ENCODE measurements at places on chromosomes 12 and 14.
A peak's percentile ranks its signal among the peaks of the same experiment; 100 is the strongest.

DNA sequence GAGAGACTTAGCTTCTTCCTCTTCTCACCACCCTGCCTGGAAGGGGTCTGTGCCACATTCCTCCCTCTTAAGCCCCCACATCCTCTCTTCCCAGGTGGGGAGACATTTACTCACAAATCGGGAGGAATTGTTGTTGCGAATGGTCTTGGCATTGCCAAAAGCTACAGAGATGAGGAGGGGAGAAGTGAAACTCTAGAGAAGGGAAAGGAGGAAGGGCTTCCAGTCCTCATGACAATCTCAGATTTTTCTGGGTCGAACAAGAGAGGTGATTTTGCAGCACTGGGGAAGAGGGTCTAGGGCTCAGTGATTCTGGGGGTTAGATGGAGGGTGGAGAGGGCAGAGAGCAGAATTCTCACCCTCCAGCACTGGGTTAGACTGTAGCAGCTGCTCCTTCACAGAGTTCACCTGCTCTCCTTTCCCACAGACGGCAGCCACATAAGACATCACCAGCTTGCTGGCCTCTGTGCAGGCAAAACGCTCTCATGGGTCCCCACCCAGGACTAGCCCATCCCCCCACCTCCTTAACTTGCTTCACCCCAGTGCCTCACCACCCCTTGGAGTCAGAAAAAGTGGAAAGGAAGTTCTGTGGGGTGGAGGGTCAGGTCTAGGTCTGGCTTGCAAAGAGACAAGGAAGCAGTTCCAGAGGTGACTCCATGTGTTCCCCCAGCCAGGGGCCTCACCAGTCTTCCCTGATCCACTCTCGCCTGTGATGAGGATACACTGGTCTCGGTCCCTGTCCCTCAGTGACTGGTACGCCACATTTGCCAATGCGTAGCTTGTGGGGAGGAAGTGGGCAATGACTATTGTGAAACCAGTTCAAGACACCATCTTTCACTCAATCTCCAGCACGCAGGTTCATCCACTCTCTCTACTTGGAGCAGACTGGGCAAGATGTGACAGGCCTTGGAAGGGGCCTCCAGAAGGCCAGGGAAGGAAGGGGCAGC, 2.7 kb downstream of the MYO1A start:
- peak; percentile 58 for DNase-seq

- no peak for DNase-seq
These were observed 45.2 kb downstream of the WDHD1 start for GRCh38 chr14:54981698-54982097.

DNA sequence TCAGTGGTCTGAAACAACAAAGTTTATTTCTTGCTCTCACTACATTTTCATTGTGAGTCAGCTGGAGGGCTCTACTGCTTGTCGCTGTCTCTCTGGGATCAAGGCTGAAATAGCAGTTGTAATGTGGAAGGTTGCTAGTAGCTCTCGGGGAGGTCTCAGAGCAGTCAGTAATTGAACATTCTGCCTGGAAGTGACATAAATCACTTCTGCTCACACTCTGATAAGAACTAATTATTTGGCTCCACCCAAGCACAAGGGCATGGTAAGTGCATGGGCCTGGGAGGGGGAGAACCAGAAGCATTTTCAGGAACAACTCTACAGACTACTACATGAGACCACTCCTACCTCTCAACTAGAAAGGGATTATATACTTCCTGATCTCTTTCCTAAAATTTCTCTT, 128.2 kb downstream of the TMEM117 start:
- DNase-seq: no peak

GRCh38 chr14:73427516-73428264, 30.7 kb downstream of the NUMB start:
- no peak for DNase-seq

GRCh38 chr12:97713270-97713669, 250.7 kb downstream of the RMST start:
- DNase-seq: no peak

DNA sequence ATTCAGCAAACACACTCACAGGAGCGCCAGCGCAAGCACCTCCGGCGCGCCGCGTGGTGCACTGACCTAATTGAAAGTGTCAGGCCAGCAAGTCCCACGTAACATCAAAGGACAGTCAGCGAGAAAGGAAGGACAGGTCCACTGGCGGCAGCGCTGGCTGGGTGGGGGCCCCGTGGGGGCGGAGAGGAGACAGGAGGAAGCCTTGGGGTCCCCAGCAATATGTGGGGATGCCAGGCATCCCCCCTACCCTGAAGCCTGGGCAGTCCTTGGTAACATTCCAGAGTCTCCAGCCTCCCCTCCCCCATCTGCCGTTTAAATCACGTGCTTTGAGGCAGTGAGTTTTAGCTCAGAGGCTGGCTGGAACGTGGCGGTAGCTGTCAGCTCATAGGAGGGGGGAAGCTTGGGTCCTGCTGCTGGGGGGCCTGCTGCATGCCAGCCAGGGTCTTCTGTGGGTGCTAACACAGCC, 159.2 kb downstream of the CALM1 start:
- no peak for DNase-seq

DNA sequence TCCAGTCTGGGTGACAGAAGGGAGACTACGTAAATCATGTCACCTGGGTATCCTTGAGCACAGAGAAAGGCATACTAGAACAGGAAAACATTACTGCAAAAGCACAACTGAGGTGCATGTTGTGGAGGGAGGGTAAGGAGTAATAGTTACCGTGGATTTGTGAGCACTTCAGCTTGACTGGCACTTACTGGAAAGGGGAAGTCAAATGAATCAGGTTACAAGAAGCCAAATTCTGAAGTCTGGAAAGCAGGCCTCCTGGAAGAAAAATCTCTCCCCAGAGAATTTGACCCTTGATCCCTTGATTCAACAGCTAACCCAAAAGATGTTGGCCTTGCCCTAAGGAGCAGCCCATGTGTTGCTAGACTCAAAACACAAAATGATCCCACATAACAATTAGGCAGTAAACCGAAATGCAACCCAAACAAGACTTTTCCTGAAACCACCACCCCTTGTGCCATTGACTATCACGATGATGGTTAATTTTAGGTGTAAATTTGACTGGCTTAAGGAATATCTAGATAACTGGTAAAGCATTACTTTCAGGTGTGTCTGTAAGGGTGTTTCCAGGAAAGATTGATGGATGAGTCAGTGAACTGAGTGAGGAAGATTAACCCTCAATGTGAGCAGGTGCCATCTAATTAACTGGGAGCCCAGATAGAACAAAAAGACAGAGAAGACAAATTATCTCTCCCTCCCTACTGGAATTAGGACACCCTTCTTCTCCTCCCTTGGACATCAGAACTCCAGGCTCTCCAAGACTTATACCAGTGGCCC, 108.8 kb downstream of the SLC25A21 start:
- no peak for DNase-seq

GRCh38 chr12:52521175-52521567, 977 bp upstream of the KRT5 start:
- no peak for DNase-seq

- DNase-seq: no peak
These were observed 4.7 kb upstream of the PDE1B start for GRCh38 chr12:54544743-54545142.

DNA sequence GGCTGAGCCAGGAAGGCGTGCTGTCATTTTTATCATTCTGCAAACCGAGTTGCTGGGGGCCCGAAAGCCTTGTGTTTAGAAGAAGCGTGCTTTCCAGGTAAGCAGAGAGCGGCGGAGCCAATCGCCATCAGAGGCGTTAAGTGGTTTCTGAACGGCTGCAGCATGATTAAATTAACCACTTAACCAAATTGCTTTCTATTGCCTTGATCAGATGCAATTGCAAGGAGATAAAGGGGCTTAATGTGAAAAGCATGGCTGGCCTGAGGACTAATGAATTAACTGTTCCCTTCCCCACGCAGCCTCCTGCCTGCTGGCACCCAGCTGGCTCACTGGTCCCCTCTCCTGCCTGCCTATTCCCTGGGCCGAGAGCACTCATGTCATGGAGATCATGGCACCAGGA, 36.6 kb upstream of the CHGA start:
- DNase-seq: no peak

DNA sequence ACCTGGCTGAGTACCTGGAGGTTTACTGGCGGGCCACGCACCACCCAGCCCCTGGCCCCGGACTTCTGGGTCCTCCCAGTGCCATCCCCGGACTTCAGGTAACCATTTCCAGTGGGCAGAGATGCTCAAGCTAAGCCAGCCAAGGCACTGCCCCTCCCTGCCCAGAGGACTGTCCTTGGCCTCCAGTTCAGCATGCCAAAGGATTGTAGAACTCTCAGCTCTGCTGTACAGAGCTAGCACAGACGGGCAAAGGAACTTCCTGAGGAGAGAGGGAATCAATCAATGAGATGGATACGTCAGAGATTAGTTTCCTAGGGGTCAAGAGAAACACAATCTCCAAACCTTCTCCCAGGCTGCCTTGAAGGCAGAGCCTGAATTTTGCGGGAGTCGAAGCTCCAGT, 8.7 kb downstream of the CACNB3 start:
- no peak for DNase-seq
